ENCODE measurements at places on chromosomes 5 and 9. TPM values are rescaled to one million over a fixed set of nuclear protein-coding genes. Genes with fewer than 3 reads are reported as not detected.

The TAF11L13 gene
- not detected for total RNA-seq

The TEX48 gene
- not detected for total RNA-seq

The LCN15 gene
- total RNA-seq = not detected

The GDNF gene
- total RNA-seq = 2.1 TPM

The TSSK1B gene
- 0.15 TPM for total RNA-seq

The CDC42SE2 gene
- 34.1 TPM for total RNA-seq

The REEP5 gene
- 67.6 TPM for total RNA-seq

The SLCO4C1 gene
- total RNA-seq = 0.05 TPM

- H3K4me1 ChIP-seq = no peaks in the 10 kb centered on the region
- H3K4me3 ChIP-seq = no peak overlapping the region
- DNase-seq = no peak
- no peak overlapping the region for H3K27ac ChIP-seq
- H3K27me3 ChIP-seq = no peaks in the 10 kb centered on the region
- no peaks in the 10 kb centered on the region for H3K36me3 ChIP-seq
Observed at GRCh38 chr5:16383544-16384052, 82.0 kb downstream of the ZNF622 start.

DNA sequence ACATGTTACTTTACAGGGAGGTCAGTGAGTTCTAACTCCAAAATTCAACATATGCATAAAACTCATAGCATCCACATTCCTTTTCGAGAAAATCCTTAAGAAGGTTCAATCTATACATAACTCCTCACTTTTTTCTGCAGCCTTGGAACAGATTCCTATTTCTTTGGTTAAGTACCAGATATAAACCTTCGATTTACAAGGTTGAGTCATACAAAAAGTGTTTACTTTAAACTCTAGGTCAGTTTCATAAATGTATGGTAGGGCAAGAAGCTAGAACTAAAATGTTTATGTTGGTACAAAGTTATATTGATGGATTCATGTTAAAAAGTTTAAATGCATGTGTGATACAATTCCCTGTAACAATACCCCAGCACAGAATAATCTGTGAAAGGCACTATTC is 19.4 kb downstream of the CDKN2AIPNL start:
- H3K4me1 ChIP-seq = no peaks in the 10 kb centered on the region
- H3K27me3 ChIP-seq = no peaks in the 10 kb centered on the region
- no peak overlapping the region for H3K4me3 ChIP-seq
- H3K36me3 ChIP-seq = no peaks in the 10 kb centered on the region
- no peak for DNase-seq
- H3K27ac ChIP-seq = no peak overlapping the region

GRCh38 chr9:20781092-20781491 is 97.0 kb downstream of the FOCAD start:
- H3K27ac ChIP-seq = no peak overlapping the region
- no peaks in the 10 kb centered on the region for H3K4me1 ChIP-seq
- H3K27me3 ChIP-seq = no peaks in the 10 kb centered on the region
- no peak overlapping the region for H3K4me3 ChIP-seq
- H3K36me3 ChIP-seq = no peaks in the 10 kb centered on the region
- no peak for DNase-seq

GRCh38 chr5:124438903-124439281 is 307.5 kb downstream of the ZNF608 start:
- DNase-seq = no peak
- no peaks in the 10 kb centered on the region for H3K4me1 ChIP-seq
- no peak overlapping the region for H3K4me3 ChIP-seq
- H3K27ac ChIP-seq = no peak overlapping the region
- H3K36me3 ChIP-seq = no peaks in the 10 kb centered on the region

GRCh38 chr9:85431339-85432102 is 310.2 kb downstream of the AGTPBP1 start:
- no peaks in the 10 kb centered on the region for H3K27me3 ChIP-seq
- no peaks in the 10 kb centered on the region for H3K36me3 ChIP-seq
- no peak for DNase-seq
- no peak overlapping the region for H3K27ac ChIP-seq
- H3K4me1 ChIP-seq = no peaks in the 10 kb centered on the region
- H3K4me3 ChIP-seq = no peak overlapping the region

GRCh38 chr5:7894860-7895259 is 25.9 kb downstream of the MTRR start:
- H3K27me3 ChIP-seq = no peaks in the 10 kb centered on the region
- no peaks in the 10 kb centered on the region for H3K4me1 ChIP-seq
- no peak overlapping the region for H3K27ac ChIP-seq
- no peak for DNase-seq
- no peak overlapping the region for H3K4me3 ChIP-seq

GRCh38 chr9:121942866-121943382 is 150.2 kb downstream of the TTLL11 start:
- DNase-seq = no peak
- no peak overlapping the region for H3K27ac ChIP-seq
- no peaks in the 10 kb centered on the region for H3K4me1 ChIP-seq
- H3K4me3 ChIP-seq = no peak overlapping the region
- H3K27me3 ChIP-seq = no peaks in the 10 kb centered on the region

DNA sequence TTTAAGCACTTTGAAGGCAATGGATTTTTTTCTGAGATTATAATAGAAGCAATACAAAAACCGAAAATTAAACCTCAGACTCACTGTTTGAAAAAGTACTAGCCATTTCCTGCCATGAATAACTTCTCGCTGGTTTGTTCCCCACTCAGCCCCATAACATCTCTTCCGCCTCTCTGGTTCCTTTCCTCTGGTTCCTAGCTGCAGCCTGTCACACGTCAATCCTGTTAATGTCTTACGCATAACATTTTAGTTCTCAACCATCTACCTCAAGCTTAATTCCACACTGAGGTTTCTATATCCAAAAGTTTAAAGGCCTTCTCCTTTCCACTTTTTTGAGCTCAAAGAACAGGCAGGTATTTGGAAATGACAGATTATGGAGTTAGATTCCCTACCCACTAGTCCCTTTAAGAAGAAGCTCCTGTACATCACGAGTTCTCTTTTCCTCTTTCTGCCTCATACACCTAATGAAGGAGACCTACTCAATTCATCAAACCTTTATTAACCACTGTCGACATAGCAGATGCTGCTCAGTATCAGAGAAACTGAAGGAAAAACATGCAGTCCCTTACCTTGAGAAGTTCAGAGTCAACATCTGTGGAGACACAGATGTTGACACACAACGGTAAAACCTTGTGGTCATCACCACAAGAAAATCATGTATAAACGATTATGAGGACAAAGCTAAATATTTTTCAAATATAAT is 243.0 kb upstream of the PTGER4 start:
- H3K27me3 ChIP-seq = no peaks in the 10 kb centered on the region
- no peak overlapping the region for H3K27ac ChIP-seq
- no peak overlapping the region for H3K4me3 ChIP-seq
- no peaks in the 10 kb centered on the region for H3K36me3 ChIP-seq
- no peak for DNase-seq
- no peaks in the 10 kb centered on the region for H3K4me1 ChIP-seq

GRCh38 chr5:125160787-125161502 is 414.5 kb upstream of the ZNF608 start:
- no peak for DNase-seq
- no peak overlapping the region for H3K27ac ChIP-seq
- no peak overlapping the region for H3K4me3 ChIP-seq
- no peaks in the 10 kb centered on the region for H3K36me3 ChIP-seq
- H3K27me3 ChIP-seq = no peaks in the 10 kb centered on the region

DNA sequence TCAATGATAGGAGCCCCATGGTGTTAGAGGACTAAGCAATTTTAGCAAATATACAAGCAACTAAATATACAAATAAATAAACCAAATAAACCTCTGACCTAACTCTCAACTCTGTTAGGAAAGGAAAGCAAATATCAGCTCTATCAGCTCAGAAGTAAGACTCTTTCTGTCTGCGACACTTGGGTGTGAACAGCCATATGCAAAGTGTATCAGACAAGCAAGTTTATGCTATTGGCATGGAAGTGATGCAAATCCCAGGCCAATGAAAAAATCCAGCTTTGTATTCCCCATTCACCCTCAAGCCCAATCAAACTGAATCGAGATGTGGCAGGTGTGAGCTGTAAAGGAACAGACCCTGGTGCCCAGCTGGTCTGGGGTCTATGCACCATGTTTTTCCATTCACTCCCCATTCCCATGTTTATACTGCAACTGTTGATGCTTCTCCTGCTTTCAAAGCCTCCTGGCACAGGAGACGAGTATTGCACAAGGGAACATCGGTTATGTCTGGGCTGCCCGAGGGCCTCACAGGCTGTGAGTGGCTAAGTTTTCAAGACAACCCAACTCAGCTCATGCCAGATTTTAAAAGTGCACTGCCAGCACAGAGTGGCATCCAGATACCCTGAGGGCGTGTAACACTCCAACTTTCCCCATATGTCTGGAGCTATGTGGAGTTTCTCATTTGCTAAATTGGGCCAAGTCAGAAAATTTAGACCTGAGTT is 73.1 kb downstream of the FEM1C start:
- H3K4me1 ChIP-seq = no peaks in the 10 kb centered on the region
- H3K4me3 ChIP-seq = no peak overlapping the region
- no peak overlapping the region for H3K27ac ChIP-seq
- H3K27me3 ChIP-seq = no peaks in the 10 kb centered on the region
- no peaks in the 10 kb centered on the region for H3K36me3 ChIP-seq
- no peak for DNase-seq

GRCh38 chr5:1952444-1953099 is 69.8 kb upstream of the IRX4 start:
- DNase-seq = no peak
- H3K4me1 ChIP-seq = no peaks in the 10 kb centered on the region
- H3K27ac ChIP-seq = no peak overlapping the region
- H3K4me3 ChIP-seq = no peak overlapping the region
- H3K36me3 ChIP-seq = no peaks in the 10 kb centered on the region
- no peaks in the 10 kb centered on the region for H3K27me3 ChIP-seq

All from ovary (tissue), 10 donors.